ENCODE measurements at places on chromosomes 16 and 17. TPM values are rescaled to one million over a fixed set of nuclear protein-coding genes. Genes with fewer than 3 reads are reported as not detected.

Gene CD7
- total RNA-seq, result 12.0 TPM

DNA sequence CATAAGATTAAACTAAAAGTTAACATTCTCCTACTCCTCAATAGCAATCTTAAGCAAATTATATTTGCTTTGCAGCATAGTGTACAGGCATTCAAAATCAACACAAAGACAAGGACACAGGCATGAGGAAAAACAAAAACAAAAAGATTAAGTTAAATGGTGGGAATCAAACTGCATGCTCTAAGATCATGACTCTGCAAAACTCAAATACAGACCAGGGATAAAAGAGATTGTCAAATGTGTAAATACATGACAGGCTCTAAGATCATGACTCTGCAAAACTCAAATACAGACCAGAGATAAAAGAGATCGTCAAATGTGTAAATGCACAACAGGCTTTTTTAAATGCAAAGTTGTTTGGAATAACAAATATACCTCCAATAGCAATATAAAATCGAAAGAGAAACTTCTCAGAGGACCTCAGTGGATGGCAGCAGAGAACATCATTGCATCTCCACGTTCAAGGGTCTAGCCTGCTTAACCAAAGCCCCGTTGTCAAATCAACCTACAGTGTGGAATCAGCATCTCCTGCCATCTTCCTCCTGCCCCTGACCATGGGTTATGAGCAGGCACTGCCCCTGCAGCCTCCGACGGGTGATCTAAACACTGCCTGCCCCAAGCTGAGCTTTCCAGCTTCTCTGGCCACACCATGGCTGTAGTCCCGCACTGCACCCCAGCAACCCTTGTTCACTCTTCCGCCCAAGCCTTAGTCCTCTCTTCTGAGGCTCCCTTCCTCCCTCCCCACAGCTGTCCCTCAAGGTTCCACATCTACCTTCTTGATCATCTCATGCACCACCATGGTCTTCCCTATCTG is 446.1 kb downstream of the SOX9 start:
- DNase-seq, result no peak

Gene SMIM36
- not detected for total RNA-seq

DNA sequence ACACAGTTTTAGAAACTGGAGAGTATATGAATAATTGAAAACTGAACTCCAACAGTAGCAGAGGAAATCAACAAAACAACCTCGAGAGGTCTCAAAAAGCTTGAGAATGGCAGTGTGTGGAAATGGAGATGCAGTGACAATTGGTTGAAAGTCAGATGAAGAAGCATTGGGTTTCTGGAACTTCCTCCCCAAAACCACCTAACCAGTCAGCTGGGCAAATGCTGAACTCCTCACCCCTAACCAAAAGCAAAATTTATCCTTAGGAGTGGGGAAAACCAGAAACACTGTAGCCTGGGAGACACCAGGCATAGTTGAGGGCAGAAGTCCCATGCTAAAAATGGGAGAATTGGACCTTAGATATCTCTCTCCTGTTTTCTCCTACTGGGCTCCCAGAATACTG is 109.9 kb downstream of the TANC2 start:
- DNase-seq, result no peak

DNA sequence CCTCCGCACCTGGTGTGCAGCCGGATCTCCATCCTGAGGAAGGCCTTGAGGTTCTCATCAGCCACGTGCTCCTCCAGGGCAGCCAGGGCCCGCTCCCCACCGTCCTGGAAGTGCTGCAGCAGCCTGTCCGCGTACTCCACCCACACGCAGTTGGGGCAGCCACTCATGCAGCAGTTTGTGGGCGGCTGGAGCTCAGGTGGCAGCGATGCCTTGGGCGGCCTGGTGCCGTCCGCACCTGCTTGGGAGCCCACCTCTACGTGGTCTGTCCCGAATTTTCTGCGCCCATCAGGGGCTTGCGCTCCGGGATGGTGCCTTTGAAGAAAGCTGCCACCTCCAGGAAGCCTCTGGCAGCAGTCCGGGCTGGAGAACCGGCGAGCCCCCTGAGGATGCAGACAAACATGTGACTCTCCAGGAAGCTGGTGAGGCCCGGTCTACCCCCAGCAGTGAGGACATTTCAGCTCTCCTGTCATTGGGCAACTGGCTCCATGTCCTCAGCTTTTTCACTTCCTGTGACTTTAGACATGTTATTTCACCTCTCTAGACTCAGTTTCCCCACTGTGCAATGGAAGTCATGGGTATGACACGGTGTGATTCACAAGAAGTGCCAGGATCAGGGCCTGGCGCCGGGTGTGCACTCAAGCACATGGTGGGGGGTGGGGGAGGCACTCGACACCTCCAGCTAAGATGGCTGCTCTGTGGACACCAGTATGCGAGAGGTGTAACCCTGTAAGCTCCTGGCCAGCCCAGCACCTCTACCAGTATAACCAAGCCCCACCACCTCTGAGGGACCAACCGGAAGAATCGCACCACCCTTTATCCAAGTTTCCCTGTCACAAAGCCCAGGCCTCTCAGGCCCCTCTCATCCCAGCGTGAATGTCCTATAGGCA is 957 bp downstream of the OXLD1 start:
- DNase-seq, result no peak

Gene MMP25
- total RNA-seq, result 1.1 TPM
